ENCODE measurements at places on chromosomes 3 and 15.

DNA sequence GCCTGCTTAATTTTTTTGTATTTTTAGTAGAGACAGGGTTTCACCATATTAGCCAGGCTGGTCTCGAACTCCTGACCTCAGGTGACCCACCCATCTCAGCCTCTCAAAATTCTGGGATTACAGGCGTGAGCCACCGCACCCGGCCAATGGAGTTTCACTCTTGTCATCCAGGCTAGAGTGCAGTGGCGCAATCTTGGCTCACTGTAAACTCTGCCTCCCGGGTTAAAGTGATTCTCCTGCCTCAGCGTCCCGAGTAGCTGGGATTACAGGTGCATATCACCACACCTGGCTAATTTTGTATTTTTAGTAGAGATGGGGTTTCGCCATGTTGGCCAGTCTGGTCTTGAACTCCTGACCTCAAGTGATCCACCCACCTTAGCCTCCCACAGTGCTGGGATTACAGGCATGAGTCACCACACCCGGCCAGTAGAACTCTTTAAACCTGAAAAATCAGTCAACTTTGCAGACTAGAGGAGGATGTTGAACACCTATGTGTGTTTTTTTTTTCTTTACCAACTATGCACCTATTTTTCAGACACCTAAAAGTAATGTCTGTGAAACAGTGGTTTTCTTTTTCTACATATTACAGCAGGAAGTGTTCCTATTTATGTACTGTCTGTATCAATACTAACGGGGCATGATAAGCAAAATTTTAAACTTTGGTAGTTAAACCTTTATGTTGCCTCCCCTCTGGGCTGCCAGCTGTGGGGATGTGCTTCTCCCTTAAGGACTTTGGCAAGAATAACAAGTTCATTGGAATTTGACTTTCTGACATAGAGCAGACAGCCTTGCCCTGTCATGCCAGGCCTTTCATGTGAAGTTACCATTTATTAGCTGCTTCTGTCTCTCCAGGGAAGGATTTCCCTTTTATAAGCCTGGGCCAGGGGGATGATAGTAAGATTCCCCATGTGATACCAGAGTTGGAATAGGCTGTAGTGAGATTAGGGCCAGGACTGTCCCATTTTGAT is 8.1 kb downstream of the ARIH2 start:
- no peak for DNase-seq

DNA sequence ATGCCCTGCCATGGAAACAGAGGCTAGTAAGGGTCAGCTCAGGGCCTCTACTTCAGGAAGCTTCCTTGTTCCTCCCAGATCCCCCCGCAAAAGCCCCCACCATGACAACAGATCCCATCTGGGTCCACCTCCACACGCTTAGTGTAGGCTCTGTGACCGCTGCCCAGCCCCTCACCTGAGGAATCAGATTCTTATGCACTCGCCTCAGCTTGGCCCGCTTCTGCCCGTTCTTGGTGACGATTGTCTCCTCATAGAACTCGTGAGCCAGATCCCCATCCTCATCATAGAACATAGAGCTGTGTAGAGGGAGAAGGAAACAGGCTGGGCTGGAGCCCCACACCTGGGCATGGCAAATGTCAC is 1.9 kb downstream of the TUSC2 start:
- DNase-seq, result no peak

DNA sequence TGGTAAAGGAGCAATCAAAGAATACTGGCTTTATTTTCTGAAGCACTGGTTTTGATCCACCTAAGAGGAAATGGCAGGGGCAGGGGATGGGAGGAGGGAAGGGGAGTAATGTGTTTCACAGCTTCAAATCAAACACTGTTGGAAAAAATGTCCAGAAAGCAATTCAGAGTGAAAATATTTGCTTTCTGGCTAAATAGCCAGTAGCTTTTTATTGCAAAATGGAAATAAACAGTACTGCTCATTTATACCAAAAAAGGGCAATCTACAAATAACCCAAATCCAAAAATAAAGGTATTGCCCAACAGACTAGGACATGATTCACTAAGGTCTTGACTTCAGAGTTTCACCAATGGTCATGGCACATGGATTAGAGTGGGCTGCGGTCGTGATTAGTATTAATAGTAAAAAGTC is 279.3 kb upstream of the THBS1 start:
- DNase-seq, result no peak

DNA sequence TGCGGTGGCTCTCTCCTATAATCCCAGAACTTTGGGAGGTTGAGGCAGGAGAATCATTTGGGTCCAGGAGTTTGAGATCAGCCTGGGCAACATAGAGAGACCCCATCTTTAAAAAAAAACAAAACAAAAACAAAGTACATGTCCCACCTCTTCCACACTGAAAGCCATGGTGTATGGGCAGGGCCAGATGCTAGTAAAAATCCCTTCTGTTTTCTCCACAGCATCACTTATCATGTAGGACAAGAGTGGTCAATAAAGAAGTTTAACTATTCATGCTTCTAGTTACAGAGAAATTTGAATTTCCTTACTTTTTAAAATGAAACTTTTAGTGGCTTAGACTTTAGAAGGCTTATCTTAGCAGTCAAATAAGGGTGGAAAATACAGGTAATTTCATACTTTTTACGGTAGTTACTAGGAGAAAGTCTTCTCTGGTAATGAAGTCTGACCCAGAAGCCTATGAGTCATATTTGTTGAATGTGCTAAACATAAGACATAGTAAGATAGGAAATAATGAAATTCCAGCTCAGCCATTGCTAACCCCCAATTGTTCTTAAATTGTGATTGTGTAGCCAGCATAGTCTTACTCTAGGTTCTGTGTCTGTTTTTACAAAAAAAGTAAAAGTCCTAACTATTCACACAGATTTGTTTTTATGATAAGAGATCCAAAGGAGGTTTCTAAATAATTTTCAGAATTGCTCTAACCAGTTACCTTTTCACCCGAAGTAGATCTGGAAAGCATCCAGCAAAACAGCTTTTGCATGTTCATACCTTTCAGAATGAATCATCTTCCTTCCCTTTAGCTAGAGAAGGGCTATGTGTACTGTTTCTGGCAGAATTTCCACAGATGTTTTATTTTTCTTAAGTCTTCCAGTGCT is 16.4 kb upstream of the ZNF609 start:
- peak; percentile 89 for DNase-seq

DNA sequence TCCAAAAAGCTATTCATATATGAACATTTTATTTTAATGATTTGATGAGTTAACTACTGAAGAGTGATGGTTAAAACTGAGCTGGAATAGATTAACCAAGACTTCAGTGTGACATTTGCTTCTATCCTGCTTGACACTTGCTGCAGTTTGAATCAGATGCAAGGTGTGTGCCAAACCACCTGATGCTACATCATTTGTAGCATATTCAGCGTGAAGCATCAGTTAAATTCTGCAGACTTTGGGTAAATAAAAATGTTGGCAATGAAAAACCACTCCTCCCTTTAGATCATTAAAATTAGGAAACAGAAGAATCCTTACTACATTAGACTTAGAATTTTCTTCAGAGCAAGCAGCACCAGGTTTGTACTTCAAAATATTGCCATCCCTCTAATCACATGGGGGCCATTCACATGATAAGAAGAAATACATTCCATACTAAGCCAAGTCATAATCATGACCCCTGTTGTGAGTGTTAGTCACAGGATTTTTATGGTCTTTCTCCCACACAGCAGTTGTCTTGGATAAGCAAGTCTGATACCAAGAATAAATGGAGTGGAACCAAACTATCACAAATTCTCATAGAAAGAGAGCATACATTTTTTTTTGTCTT is 160.7 kb upstream of the TNIK start:
- DNase-seq, result peak; percentile 67

- no peak for DNase-seq
Measured at GRCh38 chr3:42035007-42035406, 56.1 kb upstream of the TRAK1 start.

GRCh38 chr15:45586601-45587094 is 531 bp upstream of the BLOC1S6 start:
- no peak for DNase-seq

GRCh38 chr3:29695643-29696198 is 414.9 kb downstream of the RBMS3 start:
- peak; percentile 57 for DNase-seq

DNA sequence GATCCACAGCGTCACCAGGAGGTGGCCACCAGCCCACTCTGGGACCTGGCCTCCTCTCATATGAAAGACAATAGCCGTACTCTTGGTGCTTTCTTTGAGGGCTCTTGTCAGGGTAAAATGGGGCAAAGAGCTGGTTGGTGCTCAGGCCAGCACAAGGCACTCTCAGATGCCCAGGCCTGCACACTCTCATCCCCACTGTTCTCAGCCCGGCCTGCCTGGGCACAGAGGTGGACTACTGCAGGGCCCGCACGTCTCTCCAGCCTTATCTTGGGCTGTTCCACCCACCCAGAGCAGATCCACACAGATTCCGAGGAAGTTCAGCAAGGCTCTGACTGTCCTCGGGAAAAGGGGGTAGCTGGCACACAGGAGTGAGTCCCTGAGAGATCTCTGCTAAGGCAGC is 122.8 kb upstream of the PRR20G start:
- DNase-seq, result no peak

DNA sequence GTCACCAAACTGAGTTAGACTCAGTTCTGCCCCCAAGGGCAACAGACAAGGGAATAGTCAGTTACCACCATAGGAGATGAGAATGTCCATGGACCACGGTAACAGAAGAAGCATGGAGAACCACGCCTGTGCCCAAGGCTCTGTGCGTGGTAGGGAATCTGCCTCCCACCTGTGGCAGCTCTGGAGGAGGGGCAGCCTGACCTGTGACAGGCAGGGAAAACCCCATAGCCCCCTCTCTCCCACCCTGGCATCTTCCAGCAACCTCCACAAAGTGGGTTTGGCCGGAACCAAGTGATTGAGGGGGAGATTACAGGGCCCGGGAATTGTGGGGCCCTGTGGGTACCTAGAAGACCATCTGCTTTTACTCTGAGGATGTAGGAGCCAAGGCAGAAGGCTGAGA is 14.3 kb upstream of the LTF start:
- no peak for DNase-seq

DNA sequence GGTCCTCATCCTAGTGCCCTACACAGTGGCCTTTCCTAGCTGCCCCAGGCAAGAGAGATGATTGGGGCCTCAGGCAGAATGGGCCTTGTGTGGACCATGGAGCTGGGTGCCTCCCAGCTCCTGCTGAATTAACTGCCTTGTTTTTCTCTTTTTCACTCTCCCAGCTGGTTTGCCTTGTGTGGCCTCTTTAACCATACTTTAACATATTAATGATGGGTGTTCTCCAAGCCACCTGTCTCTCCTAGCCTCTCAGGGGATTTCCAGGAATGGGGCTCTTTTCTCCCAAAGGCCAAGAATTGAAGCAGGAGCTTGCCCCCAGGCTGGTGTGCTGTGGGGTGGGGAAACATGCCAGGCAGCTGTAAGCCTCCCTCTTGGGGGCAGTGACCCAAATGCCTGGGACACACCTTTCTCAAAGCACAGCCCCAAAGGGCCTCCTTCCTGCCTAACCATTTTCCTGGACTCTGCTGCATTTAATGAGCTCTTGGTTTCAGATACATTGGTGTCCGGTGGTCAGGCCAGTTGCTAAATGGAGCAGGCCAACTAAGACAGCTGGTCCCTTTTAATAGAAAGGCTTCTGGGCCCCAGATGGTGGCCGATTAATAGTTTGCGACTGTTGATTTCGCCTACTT is 5.6 kb downstream of the ALPK3 start:
- no peak for DNase-seq

DNA sequence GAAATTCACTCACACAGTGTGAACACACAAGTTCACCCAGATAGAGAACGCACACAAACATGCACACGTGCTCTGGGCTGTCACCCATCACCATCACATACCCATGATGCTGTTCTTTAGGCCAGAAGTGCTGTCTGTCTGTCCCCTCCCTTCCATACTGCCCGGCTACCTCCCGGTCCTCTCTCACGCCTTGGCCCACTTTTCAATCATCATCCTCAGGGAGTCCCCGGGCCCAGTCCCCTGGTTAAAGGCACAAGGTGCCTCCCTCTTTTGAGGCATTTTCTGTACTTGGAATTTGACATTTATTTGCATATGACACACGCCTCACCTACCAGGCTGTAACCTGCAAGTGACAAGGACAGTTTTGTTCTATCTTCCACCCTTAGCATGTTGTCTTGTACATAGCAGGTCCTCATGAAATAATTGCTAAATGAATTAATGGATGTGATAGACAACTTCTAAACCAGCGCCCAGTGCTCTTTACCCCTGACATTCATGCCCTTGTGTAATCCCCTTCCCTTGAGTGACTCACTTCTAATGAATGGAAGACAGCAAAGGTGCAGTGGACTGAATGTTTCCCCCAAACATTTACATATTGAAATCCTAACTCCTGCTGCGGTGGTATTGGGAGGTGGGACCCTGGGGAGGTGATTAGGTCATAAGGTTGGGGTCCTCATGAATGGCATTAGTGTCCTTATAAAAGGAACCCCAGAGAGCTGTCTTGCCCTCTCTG is 73.9 kb upstream of the ADPGK start:
- no peak for DNase-seq

DNA sequence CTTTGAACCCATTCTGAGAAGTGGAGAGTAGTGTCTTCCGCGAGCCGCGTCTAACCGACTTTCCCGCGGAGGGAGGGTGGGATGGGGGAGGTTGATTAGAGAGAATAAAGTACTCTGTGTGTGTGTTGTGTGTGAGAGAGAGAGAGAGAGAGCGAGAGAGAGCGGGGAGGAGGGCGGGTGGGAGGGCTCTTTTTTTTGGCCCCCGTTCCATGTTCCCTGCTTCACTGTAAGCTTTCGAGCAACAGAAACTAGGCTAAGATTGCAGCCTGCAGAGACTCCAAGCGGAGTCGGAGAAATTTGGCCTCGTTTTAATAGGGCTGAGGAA is 1.6 kb upstream of the MEIS2 start:
- no peak for DNase-seq

- peak; percentile 86 for DNase-seq
Measured at GRCh38 chr3:57952208-57952631, 56.0 kb upstream of the FLNB start.

DNA sequence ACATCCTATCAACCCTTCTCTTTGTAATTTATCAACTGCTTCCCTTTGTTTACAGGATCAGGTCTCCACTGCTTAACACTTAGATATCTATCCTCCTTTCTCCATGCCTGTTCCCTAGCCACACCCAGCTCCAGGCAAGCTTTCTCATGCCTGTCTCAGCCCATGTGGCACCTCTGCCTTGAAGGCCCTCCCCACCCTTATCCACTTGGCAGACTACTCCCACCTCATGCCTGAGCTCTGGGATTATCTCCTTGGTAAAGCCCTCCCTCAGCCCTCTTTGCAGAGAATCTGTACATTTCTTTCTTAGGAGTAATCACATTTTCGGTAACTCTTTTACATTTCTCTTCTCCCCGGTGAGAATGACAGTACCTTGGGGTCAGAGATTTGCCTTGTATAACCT is 96.0 kb downstream of the ATP1B3 start:
- DNase-seq, result no peak

DNA sequence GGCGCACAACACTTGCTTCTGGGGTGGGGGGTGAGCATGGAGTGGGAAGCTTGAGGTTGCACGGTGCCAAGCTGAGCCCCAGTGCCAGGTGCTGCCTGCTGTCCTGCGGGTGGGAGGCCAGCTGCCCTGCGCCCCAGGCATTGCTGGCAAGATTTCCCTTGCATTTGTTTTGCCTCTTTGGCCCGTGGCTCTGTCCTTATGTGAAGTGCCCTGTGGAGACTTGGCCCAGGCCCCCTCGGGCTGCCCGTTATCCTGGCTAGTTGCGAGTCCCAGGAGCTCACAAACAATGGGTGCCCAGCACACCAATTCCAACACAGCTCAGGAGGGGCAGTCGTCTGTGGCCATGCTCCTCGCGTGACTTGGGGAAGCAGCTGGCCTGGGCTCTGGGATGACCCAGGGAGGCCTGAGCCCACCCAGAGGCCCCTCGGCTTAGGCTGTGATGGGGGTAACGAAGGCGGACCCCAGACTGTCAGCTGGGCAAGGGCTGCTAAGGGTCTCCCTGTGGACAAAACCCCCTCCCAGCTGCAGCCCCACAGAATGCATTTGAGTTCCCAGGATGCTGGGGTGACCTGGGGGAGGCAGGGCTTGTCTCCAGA is 5.9 kb downstream of the C3orf22 start:
- DNase-seq, result no peak
